ENCODE measurements at places on chromosomes 6 and 20.

GRCh38 chr20:57200882-57201695, 65.4 kb downstream of the BMP7 start:
- no peak for DNase-seq

DNA sequence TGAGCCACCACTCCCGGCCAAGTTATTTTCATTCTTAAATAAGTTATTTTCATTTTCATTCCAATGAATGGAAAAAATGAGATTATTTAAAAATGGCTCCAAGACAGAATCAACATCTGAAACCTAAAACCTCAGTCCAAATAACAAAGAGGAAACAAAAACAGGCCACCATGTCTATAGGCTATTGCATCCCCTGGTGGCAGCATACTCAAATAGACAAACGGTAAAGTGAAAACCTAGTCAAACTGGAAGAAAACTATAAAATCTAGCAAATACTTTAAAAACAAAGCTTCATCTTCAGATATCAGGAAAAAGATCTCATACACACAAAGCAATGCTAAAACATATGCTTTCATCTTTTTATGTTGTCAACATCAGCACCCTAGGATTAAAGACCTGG, 20.9 kb downstream of the IL17A start:
- DNase-seq: no peak

DNA sequence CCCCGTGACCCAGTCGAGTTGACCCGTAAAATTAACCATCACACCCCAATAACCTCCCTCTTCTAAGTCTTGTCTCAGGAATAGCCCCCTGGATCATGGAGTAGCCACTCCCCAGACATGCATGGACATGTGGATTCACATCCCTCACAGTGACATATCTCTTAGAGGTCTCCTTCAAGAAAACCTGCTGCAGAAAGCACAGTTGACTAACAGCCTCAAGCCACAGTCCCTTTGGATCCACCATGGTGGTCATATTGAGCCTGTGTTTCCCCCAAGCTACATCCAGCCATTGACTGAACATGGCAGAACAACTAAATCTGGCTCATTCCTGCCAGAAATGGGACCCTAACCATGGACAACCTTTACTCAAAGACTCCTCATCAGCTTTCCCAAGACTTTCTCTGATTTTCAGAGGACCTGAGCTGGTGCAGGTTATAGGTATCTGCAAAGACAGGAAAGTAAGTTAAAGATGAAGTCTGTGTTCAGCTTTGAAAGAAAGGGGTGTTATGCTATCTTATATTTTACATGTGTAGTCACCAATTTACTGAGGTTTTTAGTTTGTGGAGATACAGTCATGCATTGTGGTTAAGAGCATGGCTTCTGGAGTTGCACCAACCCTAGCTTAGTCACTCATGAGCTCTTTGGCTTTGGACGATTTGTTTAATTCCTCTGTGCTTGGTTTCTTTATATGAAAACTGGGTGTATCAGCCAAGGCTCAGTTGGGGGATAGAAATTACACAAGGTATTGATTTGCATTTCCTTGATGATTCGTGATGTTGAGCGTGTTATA, 219.1 kb downstream of the MYLK4 start:
- no peak for DNase-seq

DNA sequence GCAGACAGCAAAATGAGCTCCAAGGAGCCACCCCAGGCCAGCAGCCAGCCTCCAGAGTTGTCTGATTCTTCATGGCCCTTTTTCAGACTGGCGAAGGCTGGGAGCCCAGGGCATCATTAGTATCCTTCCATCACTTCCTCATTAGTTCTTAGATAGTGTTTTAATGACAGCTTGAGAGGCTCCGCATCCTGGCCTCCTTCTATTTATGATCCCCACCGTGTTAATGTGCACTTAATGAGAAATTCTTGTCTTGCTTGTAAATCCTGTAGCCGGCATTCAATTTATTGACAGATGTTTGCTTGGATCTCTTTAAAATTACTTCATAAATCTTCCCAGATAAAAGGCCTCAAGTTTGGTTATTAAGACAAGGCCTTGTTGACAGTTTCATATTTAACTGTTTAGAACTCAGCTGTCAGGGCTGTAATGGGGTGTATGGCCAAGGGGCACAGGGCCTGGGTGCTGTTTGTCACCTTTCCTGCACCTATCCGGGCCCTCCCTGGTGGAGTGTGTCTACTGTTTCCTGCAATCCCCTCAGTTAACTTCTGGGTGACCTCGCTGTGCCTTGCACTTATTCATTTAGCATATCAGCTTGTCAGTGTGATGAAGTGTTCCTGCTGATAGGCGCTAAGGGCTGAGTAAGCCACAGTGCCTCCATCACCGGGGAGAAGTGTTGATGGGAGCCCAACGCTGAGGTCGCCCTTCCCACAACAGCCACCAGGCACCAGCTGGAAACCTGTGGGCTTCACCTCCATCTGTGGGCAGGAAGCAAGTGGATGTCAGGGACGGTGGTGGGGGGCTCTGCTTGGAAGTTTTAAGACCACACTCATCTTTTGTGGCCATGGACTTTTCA, 169.3 kb downstream of the TSHZ2 start:
- DNase-seq: no peak

DNA sequence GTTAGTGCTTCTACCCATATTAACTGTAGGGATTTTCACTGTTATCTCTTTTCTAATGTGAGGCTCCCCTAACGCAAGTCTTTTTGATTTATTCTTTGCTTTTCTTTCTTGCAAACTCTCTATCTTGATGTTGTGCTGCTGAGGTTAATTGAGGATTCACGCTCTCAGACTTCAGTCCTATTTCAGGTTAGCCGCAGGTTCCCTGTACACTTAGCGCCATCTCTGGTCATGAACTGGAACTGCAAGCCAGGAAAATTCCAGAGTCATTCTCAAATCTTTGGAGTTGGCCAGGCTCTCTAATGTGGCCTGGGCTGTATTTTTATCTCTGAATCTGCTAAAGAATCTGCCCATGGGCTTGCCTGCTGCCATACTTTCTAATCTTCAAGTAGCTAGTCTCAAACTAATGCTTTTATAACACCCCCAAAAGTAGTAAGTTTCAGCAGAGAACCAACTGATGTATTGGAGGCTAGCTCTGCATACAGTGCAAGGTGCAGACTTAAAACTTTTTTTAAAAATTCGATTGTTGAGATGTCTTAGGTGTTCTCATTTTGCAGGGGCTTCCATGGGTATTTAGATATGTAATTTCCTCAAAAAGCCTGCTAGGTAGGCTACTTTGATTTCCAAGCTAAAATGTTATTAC, 91.1 kb upstream of the OPRM1 start:
- peak; percentile 10 for DNase-seq

- DNase-seq: no peak
Observed at GRCh38 chr6:2266841-2267240, 21.4 kb upstream of the GMDS start.

GRCh38 chr6:169521825-169522224, 180.0 kb downstream of the WDR27 start:
- no peak for DNase-seq

DNA sequence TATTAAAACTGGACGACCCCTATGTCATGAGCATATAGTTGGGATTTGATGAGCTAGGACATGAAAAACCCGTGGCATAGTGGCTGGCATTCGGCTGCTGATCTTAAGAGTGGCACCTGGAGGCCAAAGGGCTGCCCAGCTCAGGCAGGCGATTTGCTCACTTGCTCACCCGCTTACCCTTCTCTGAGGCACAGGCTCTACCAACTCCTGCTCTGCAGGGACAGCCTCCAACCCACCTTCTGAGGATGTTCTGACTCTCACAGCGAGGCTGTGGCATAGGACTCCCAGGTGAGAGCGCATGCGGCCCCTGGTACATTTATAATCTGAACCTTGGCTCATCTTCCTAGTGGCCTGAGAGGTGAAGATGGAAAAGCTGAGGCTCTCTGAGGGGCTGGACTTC, 995 bp downstream of the RSPO4 start:
- DNase-seq: no peak

DNA sequence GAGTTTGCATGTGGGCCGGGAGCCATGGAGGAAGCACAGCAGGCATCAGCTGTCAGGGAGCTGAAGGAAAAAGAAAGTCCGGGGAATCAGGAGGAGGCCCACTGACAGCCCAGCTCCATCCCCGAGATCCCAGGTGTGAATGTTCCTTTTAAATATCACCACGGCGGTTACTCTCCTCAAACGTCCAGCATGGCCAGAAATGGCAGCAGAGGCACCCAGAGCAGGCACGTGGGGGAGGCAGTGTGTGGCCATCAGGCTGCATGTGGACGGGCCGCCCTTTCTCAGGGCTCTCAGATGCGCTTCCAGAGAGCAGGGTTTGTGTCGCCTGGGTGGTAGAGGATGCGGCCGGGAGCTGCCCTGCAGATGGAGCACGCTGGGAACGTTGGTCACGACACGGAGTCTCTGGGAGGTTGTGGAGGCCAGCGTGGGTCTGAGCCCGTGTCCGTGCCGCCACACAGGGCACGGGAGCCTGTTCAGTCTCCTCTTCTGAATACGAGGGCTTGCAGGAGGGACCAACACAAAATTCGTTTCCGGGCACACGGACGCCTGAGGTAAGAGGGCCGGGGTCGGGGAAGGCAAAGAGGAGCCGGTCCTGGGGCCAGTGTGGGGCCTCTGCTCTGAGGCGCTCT, 45.3 kb upstream of the DACT2 start:
- no peak for DNase-seq

DNA sequence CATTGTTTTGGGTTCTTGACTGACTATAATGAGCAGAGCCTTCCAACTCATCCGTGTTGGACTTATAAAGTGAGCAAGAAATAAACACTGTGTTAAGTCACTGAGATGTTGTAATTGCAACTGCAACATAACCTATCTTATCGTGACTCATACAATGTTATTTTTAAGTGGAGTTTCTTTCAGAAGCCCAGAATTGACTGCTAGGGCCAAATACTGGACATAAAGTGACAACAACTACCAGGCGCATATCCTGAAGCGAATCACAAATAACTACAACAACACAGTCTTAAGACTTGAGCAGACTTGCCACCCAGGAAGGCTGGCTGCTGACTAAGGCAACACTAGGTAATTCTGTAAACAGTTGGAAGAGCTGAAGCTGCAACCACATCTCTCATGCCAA, 326.6 kb downstream of the COL12A1 start:
- no peak for DNase-seq

DNA sequence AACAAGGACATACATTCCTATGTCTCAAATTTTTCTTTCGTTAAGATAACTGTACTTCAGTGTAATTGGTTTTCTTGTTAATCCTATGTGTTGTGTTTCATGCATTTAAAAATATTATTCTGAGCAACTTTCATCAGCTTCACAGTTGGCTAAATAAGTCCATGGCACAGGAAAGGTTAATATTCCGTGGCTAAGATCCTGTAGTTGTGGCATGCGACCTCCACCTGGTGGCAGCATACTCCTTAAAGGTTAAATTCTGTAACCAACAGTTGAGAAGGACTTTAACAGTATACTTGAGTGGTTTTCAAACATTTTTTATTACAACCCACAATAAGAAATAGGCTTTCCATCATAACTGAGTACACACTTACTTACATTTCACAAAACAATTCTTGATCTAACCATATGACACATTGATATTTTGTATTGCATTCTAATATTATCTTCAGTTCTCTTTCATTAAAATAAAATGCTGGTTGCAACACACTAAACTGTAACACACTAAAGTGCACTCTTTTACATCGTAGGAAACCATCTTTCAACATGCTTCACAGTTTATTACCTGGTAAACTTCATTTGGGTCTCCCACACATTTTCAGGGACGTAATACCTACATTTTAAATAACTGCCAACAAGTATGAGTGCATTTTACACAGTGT, 118.3 kb downstream of the SLX4IP start:
- peak; percentile 66 for DNase-seq

DNA sequence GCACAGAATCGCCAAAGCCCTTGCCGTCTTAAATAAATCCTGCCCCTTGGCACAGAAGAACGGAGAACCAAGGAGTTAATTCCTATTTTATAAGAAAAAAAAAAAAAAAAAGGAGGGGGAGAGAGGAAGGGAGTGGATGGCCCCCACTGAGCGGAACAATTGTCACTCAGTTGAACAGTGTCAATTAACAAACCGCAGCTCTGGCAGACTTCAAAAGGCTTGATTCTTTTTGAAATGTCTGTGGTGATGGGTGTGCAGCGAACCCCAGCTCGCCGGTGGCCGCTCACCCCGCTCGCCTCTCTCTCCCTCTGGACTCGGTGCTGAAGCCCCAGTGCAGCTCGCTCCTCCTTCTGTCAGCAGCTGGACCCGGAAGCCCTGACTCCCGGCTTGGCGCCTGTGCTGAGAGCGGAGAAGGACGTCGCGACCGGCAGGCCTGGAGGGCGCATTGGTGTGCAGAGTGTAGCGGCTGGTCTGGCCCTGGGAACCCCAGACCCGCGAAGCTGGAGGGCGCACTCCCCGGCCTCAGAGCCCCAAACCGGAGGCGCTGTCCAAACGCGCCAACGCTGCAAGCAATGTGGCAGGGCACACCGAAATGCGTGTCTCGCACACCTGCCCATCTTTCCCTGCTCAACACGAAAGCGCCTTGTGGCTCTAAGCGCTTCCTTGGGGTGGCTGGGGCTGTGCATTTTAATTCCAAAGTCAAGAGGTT, 3.4 kb downstream of the LINC00237 start:
- DNase-seq: no peak

- DNase-seq: no peak
Observed at GRCh38 chr6:86526238-86526637, 411.1 kb upstream of the HTR1E start.

- DNase-seq: no peak
Observed at GRCh38 chr20:22814471-22815205, 220.5 kb upstream of the SSTR4 start.

- peak; percentile 62 for DNase-seq
Observed at GRCh38 chr6:21997119-21998037, 299.5 kb downstream of the PRL start.

- no peak for DNase-seq
Observed at GRCh38 chr20:12171923-12172524, 254.3 kb downstream of the BTBD3 start.

DNA sequence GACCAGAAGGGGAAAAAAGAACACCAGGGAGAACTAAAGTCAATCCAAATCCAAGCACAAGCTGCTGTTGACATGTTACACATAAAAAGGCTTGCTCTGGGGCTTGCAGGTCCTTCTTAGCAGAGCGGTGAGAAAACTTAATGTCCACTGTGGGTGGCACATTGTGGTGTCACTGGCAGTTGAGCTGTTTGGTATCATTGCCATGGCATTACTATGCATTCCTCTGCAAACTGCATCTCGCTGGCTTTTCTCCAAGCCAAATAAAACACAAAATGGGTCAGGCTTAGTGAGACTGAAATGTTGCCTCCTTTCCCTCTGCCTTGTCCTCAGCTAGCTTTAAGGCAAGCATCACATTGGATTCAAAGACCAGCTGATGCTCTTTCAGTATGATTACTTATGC, 40.9 kb downstream of the LY86 start:
- DNase-seq: no peak

DNA sequence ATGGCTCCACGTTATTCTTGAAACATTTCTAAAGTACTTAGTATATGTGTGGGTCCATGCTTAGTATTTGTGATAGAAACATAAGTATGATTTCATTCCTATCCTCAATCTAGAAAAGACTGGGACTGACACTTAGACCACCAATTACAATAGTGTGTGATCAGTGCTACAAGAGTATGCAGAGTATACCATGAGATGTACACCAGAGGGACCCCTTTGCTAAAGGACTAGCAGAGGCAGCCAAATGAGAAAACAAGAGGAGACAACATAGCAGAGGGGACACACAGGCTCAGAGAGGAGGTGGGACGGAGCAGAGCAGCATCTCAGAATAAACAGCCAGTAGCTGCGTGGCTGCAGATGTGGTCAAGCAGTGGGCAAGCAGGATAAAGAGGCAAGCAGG, 21.0 kb downstream of the RMND1 start:
- no peak for DNase-seq

All from kidney capillary endothelial cell (primary cell).